Brain microvascular endothelial cell (primary cell): ENCODE measurements at places on chromosomes 12 and 14.

DNA sequence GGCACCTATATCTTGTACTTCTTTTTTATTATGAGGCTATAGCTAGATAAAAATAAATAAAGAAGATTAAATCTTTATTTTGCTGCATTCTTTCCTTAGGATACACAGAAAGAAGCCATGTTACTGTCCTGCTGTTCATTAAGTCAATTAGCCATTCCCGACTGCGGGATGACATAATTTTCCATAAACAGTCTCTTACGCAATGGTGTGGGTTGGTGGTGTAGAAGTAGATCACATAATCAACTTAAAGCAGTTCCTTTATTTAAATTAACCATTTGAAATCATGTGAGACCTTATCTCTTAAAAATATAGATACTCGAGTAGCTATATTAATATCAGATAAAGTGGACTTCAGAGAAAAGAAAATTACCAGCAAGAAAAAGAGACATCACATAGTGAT is 40.2 kb downstream of the TAOK3 start:
- DNase-seq, result no peak

DNA sequence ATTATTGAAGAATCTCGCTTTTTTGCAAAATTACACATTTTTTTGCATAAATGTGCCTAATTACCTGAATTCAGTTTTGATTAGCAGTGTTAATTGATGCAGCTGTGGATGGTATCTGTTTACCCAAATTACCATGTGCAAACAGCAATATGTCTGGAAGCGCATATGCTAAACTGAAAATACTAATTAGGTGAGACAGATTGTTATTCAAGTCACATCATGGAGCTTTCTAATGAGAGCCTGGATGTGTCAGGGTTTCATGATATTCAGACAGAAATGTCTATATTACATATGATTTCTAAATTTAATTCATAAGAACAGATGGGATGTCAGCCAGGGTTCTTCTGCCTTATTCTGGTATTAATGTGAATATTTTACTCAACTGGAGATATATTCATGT is 74.9 kb downstream of the RMST start:
- DNase-seq, result no peak

GRCh38 chr14:104444159-104445030 is 135.2 kb upstream of the C14orf180 start:
- DNase-seq, result no peak

DNA sequence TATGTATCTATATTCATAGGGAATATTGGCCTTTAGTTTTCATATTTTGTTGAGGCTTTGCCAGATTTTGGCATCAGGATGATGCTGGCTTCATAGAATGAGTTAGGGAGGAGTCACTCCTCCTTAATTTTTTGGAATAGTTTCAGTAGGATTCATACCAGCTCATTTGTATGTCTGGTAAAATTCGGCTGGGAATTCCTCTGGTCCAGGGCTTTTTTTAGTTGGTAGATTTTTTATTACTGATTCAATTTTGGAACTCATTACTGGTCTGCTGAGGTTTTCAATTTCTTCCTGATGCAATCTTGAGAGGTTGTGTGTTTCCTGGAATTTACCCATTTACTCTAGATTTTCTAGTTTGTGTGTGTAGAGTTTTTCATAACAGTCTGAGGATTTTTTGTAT is 175.2 kb downstream of the EPS8 start:
- no peak for DNase-seq

DNA sequence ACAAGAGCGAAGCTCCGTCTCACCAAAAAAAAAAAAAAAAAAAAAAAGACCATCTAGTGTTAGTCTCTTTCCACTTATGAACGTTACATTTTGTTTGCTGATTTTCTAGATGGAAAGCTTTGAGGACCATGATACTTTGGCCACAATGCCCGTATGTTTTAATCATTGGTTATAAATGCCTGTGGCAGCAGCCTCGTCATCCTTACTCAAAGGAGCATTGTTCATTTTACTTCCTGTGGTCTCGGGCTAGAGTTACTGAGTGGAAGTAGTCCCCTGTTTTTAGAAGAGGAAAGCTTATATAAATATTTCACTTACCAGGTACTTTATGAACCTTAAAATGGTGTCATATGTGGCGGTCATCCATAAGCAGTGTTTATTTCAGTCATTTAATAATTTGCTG is 359.9 kb downstream of the AEBP2 start:
- DNase-seq, result peak; percentile 56

- no peak for DNase-seq
Observed at GRCh38 chr14:32476532-32476931, 147.4 kb downstream of the AKAP6 start.

DNA sequence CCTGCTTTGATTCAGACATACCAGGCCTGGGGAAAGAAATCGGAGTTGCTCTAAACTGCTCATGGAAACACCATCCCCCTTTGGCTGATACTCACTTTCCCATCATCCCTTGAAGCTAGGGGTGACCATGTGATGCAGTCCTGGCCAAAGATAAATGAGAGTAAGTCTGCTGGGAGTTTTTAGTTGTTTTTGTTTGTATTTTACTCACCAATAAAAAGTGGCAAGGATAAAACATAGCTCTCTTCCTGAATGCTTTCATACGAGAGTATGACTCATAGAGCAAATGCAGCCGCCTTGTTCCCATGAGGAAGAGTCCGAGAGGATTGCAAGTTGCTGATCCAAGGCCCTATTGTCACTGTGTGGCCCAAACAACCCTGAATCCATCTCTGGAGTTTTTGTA is 126.4 kb upstream of the TMEM132C start:
- peak; percentile 18 for DNase-seq

- no peak for DNase-seq
Observed at GRCh38 chr12:68612202-68612601, 1.5 kb downstream of the RAP1B start.

DNA sequence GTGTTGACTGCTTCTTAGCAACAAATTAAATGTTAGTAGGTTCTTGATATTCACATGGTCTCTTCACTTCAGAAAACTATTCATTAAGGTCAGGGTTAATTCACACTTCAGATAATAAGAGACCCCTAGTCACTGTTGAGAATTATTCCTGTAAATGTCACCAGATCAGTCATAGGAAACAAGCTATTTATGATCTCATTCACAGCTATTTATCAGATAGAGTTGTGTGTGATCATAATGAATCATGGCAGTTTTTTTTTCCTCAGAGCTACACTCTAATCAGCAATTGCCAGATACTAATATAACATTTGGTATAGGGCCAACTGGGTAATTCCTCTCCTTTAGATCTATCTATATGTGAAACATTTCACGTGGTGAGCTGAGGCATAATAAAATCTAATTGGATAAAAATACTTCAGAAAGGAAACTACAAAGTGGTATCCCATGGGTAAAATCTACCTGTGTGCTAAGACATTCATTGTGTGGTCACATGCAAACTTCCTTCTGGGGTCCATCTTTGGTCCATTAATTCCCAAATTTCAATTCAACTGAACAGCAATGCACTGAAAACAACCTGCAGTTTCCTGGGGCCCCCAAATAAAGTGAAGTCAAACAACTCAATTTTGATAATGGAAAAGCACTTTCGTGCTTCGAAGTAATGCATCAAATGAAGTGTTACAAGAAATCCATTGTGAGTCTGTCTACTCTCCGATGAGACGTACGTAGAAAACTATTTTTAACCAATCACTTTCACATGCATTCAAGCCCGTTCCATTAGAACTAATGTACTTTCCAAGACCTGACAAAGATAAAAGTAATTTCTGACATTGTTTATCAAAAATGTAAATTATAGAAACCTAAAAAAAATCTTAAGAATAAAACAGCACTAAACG is 197.0 kb downstream of the ACSS3 start:
- DNase-seq, result peak; percentile 9

DNA sequence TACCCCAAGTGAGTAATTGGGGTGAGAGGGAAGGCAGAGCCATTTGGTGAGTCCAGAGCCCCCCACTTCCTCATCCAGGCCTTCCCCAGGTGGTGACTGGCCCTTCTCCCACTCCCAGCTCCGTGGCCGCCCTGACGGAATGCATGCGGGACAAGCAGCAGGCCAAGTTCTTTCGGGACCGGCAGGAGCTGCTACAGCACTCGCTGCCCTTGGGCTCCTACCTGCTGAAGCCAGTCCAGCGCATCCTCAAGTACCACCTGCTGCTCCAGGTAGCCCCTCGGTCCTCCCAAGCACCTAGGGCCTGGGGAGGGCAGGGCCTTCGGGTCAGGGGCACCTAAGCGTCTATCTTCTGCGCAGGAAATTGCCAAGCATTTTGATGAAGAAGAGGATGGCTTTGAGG is 26.5 kb downstream of the PLEKHG3 start:
- no peak for DNase-seq

DNA sequence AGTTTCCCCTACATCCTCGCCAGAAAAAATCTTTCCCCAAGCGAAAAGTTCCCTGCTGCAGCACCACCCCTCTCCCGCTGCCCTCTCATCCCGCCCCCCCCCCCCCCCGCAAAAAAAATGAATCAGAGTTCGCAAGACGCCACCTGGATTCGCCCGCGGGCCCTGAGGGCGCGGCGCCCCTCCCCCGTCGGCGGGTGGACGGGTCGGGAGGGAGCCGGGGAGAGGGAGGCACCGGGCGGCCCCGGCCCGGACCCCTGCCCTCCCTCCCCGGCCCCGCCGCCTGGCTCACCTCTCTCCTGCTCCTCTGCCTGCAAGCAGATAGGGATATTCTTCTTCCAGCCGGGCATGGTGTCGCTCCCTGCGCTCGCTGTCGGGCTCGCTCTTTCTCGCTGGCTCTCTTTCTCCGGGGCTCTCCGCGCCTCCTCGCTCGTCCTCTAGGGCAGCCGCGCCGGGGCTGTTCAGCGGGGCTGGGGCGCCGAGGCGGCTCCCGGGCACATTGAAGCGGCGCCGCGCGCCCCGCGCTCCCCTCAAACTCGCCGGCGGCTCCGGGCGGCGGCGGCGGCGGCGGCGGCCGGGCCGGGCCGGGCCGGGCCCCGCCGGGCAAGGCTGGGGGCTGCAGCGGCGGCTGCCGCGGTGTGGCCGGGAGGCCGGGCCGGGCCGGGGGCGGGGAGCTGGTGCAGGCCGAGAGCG is 200.3 kb upstream of the CAND1 start:
- no peak for DNase-seq

DNA sequence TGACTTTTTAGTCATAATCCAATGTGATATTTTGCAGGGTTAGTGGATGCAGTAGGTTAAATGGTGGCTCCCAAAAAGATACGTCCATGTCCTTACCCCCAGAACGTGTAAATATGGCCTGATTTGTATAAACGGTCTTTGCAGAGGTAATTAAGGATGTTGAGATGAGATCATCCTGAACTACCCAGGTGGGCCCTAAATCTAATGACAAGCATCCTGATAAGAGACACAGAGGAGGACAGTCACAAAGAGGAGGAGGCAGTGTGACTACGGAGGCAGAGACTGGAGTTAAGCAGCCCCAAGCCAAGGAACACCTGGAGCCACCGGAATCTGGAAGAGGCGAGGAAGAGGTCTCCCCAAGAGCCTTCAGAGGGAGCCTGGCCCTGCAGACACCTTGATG is 293.4 kb downstream of the ZFP36L1 start:
- no peak for DNase-seq

DNA sequence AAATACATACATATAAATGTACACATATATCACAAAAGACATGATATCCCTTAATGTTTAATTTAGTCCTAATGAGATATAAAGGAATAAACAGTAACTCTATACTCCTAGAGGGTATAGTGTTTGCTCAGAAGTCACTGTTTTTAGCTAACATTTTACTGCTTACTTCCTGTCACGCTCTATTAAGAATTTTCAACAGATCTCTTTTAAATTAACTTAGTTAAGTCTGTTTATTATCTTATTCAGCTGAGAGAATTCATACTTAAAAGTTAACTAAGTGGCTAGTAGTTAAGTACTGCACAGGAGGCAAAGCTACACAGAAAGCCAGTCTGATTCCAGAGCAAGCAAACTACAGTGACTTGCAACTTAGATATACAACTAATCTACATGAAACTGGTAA is 39.9 kb downstream of the GXYLT1 start:
- no peak for DNase-seq

DNA sequence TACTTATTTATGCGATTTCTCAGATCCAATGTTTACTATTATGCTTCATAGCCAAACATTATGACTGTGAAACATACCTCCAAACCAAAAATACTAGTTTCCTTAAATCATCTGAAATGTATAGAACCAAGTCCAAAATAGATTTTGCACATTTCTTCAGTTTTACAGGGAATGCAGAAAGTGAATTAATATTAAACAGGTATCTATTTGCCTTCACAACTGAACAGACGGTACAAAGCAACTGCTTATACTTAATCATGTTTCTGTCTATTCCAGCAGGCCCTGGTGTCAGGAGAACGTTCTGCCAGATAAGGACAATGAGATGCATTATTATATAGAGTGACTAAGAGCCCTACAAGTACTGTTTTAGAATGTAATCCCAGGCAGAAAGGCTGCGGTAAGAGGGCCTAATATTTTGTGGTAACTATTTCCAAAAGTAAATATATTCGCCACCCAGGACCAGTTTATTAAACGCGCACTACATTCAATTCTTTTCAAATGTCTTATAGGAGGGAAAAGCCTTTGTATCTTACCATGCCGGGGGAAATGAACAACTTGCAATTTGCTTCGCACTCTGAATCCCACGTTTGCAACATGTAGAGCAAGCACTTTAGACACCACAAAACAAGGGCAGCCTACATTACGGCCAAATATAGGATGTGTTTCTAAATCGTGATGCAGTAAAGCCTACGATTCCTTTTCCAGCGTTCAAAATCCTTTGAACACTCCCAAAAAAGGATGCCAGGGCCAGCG is 1.5 kb downstream of the CORO1C start:
- DNase-seq, result peak; percentile 49

DNA sequence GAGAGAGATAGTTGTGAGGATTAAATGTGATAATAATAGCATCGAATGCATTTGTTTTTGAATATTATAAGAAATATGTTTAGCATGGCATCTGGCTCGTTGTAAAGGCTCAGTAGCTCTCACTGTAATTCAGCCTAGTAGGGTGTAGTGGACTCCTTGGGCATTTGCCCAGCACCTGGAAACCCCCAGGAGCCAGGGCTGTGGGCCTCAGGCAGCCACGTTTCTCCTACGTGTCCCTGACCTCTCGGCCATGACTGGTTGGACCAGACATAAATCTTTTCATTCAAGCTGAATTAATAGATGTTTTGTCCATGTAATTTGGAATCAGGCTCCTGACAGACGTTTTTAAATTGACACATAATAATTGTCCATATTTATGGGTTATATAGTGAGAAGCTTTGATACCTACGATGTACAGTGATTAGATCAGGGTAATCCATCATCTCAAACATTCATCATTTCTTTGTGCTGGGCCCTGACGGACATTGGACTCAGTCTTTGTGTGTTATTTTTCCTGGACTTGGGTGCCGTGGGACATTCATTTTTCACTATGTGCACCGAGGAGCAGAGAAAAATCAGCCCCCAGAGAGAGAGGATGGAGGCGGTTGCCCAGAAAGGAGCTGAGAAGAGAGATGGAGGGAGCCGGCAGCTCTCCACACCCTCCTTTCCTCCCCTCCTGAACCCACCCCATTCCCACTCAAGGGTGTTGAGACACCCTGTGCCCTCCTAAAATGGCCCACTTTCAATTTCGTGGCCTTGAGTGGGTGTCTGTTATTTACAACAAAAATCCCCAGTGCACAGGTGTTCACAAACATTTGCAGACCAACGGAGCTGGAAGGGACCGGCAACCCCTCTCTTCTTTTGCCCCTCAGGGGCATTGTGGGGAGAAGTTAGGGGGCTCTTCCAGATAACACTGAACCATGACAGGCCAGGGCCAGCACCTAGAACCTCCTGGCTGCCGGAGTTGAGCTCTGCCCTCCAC is 296.4 kb downstream of the DPF3 start:
- no peak for DNase-seq

- no peak for DNase-seq
Observed at GRCh38 chr12:57741844-57742738, 2.7 kb upstream of the TSPAN31 start.
